ENCODE measurements at places on chromosomes 2 and 18.

GRCh38 chr2:241009191-241009590 lies 10.8 kb downstream of the SNED1 start:
- no peak for DNase-seq

DNA sequence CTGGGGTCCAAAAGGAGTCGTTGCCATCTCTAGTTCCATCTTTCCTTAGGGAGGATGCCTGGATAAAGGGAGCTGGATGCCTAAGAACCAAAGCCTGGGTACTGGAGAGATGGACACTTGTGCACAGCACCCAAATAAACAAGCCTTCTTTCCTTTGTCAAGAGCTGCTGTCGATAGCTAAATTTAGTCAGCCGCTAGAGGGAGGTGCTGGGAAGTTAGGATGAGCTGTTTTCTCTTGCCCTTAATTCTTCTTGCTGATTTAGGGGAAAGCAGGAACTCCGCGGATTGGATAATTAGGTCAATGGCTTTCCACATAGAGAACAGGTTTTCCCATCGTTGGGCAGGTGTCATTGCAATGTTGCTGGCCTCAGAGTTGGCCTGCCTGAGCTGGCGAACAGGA lies 30.9 kb upstream of the SERPINB12 start:
- no peak for DNase-seq

DNA sequence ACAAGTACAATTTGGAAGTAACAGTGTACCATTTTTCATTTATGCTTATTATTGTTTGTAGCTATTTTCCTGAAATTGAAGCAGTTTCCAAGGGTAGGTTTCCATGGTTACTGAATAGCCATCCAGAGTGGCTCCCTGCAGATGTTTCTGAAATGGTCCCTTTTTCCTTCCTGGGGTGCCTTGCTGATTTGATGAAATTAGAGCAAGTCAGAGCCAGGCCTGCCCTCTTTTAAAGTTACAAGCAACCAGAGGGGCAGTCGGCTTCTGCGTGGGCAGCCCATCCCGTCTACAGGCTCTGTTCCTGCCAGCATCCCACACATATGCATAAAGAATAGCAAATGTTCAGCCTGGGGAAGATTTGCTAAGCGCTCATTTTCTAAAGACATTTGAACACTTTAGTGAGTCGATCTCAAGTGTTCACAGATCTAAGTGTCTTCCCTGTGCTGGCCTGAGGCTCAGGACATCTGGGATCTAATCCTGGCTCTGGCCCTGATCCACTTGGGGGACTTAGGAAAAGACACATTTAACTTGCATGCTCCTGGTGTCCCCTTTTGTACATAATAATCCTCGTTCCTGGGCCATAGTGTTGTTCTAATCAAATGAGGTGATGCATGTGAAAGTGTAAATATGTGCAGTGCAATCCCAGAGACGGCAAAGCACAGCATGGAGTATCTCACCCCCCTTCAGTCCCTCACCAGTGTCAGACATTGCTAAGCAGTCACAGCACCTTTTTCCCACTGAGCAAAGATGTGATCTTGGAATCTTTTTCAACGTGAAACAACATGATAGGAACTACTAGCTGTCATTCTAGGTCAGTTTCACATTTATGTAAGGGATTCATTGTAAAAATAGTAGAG lies 92.2 kb downstream of the STPG4 start:
- no peak for DNase-seq

DNA sequence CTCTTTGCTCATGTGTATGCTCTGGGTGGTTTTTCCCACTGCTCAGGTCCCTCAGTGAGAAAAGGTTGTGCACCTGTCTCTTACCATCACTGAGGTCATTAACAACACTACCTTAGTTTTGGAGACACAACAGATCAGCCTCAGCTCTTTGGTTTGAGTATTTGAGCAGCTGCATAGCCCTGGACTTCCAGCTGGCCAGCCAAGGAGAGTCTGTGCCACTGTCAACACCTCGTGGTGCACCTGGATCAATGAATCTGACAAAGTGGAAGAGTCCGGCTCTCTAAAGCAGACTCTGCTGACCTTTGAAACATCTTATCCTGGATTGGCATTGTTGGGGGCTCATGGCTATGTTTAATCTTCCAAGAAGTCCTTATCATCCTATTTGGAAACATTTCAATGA lies 30.0 kb downstream of the SERPINB8 start:
- no peak for DNase-seq

- no peak for DNase-seq
Measured at GRCh38 chr2:128457006-128457604, 138.4 kb upstream of the HS6ST1 start.

DNA sequence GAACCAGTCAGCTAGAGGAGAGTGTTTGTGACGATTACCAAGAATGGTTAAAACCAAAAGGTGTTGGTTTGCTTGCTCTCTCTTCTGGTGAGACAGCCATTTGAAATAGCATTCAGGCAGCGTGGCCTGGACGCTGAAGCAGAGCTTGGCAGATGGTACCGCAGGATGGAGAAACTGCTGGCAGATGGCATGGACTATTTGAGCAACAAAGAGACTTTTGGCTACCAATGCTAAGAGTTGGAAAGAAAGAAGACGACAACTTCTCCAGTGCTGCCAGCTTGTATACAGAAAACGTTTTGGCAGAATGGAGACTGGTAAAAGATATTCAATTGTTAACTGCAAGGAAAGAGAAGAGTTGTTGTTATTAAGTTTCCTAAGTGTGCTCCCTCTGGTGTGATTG lies 315.0 kb downstream of the PARD3B start:
- DNase-seq = no peak

DNA sequence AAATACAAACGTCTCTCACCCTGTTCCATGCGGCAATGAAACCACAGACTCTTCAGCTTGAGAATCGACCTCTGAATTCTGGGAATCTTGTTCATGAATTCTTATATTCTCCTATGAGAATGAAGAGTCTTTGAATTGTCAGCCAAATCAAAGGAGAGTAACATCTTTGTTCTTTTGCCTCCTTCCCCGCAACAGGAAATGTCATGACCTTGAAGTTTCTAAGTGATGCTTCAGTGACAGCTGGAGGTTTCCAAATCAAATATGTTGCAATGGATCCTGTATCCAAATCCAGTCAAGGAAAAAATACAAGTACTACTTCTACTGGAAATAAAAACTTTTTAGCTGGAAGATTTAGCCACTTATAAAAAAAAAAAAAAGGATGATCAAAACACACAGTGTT lies 21.8 kb downstream of the TNFAIP6 start:
- no peak for DNase-seq

DNA sequence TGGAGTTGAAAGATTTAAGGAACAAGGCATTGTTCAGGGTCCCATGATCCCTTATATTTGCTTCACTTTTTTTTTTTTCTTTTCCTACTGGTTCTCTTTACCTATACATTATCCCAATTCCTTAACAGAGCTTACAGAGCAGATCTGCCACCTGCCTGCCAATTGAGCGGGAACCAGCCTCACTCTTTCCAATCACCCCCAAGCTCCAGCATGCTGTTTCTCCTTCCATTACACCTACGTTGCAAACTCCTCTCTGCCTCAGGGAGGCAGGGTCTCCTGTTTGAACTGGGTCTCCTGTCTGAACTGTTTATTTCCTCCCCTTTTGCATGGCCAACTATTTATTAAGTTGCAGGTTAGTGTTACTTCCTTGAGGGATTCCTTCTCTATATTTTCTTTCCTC lies 77.2 kb upstream of the SLC38A11 start:
- DNase-seq = no peak

DNA sequence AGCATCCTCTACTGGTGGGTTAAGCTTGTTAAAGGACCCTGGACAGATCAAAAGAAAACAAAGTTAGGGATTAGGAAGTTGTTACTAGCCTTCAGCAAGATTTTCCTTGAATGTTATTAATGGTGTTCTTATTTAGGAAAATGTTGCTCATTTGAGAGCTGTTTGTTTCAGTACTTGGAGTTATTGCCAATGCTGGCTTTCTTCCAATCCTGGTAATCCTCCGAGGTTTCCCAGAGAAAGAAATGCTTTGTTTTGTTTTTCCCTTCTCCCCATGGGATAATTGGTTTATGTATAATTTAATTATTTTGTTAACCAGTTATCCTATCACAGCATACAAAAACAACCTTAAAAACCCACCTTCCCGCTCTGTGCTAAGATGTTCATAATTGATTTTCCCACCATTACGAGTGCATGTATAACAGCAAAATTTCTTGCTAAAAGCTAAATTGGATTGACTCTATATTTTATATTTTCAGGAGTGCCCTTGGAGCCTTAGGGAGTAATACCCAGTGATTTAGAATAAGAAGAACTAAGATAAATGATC lies 79.8 kb downstream of the MGAT5 start:
- DNase-seq = no peak

- no peak for DNase-seq
Measured at GRCh38 chr18:3872641-3873040, 422.7 kb downstream of the TGIF1 start.

DNA sequence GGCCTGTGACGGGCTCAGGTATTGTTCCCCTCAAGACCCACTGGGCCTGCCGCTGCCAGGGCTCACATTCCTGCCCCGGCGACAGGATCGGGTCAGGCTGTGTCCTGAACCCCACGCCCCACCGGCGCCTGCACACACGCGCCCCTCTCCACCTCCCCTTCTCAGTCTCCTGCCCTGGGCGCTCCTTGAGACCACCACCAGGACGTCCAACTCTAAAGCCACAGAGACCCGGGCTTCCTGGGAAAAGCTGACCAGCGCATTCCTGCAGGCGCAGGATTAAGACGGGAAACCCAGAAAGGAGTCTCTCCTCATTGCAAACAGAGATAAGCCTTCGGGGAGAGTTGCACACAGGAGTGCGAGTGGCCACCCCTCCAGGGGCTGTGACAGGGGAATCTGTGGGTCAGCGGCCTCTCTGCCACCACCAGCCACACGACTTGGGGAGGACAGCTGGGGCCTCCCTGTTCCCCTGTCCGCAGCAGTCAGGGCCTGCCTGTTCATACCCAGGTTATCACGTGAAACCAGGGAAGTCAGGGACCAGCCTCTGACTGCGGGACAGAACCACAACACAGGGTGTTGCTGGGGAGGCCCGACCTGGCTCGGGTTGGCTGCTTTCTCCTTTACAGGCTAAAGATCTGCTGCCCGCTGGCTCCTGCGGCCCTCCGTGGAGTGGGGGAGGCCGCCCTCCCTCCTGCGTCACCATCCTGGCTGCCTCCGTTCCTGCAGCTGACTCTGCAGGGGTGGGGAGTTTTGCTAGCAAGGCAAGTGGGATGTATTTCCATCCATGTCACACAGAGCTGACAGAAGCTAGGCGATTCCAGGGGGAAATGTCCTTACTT lies 88.8 kb downstream of the ZCCHC2 start:
- no peak for DNase-seq

DNA sequence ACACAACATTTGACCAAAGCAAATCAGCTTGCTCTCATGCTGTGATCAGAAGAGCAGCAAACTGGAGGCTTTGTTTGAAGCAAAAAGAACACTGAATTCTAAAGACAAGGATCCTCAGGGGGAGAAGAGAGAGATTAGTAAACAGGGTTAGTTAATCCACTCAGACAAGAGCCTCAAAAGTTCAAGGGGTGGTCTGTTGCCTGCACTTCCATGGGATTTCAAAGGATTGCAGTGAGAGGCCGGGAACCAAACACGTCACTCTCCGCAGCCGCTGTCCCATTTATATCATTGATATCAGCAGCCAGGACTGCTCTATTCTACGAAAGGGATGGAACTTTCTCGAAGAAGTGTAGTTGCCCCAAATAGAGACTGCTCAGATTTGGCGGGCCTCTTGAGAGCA lies 97.8 kb upstream of the SP3 start:
- no peak for DNase-seq

DNA sequence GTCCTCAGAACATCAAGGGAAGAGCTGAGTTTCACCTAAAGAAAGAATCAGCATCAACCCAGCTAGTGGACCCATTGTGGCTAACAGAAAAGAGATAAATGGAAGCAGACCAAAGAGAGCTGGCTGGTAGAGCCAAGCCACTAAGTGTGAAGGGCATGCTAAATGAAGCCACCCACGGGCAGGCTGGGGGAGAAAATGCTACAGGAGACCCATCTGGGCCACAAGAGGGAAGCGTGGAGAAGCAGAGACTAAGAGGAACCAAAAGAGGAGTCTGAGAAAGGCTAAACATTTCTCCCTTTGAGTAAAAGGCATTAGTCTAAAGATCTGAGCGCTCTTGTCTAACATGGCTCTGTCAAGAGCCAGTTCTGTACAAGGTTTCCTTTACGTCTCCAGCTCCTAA lies 15.8 kb downstream of the CWC22 start:
- DNase-seq = no peak

- DNase-seq = no peak
Measured at GRCh38 chr2:178395941-178396570, 54.9 kb downstream of the PRKRA start.

- DNase-seq = no peak
Measured at GRCh38 chr2:45591073-45591472, 20.0 kb downstream of the SRBD1 start.

- DNase-seq = no peak
Measured at GRCh38 chr2:1940679-1941078, 196.4 kb upstream of the PXDN start.

DNA sequence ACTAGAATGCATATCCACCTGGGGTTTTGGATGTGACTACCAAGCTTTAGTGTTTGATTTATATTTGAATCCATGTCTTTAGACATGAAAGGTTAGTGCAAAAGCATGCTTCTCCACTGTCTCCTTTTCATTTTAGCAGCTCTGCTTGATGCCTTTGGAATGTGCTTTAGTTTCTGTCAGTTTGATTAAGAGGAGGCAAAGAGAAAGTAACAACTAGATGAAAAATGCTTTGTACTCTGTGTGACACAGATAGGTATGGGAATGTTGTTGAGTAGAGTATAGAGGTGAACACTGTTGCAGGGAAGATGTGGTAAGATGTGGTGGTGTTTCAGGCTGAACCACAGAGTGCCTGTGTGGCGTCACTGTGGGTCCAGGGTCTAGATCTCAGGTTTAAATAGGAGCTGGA lies 19.8 kb downstream of the PIK3C3 start:
- DNase-seq = no peak

GRCh38 chr2:85429213-85429923 lies 10.9 kb downstream of the SH2D6 start:
- DNase-seq = no peak

DNA sequence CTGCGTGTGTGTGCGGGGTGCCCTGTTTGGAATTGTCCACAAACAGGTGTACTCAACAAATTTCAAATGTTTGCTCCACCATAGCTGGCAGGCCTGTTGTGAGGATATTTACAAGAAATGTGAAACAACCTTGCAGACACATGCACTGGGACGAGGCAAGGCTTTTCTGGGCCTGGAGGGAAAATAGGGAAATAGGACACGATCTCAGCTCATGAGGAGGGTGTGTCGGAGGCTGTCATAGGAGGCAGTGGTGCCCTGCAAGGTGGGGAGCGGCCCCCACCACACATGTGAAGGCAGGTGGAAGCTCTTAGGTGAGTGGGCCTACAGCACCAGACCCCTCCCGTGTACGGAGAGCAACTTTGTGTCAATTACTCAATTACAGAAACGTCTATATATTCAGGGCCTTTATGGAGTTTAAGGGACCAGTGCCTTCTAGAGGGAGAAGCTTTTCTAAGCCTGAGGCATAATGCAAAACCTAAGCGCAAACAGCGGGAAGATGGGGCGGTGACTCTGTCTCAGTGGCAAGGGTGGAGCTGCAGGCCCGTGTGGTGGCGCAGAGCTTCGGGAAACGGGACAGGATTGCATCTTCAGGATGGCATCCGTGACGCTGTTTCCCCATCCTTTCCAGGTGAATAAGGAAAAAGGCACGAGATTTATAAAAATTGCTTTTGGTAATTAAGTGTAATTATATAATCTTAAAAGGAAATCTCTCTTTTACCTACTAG lies 48.0 kb downstream of the RNF144A start:
- DNase-seq = no peak
